ENCODE measurements at places on chromosomes 1 and 21. TPM values are rescaled to one million over a fixed set of nuclear protein-coding genes. Genes with fewer than 3 reads are reported as not detected.

GRCh38 chr1:58072450-58072849 lies 474.1 kb downstream of the OMA1 start:
- ATAC-seq: no peak

GRCh38 chr1:3623441-3624199 lies 1.2 kb upstream of the TPRG1L start:
- ATAC-seq: no peak

DNA sequence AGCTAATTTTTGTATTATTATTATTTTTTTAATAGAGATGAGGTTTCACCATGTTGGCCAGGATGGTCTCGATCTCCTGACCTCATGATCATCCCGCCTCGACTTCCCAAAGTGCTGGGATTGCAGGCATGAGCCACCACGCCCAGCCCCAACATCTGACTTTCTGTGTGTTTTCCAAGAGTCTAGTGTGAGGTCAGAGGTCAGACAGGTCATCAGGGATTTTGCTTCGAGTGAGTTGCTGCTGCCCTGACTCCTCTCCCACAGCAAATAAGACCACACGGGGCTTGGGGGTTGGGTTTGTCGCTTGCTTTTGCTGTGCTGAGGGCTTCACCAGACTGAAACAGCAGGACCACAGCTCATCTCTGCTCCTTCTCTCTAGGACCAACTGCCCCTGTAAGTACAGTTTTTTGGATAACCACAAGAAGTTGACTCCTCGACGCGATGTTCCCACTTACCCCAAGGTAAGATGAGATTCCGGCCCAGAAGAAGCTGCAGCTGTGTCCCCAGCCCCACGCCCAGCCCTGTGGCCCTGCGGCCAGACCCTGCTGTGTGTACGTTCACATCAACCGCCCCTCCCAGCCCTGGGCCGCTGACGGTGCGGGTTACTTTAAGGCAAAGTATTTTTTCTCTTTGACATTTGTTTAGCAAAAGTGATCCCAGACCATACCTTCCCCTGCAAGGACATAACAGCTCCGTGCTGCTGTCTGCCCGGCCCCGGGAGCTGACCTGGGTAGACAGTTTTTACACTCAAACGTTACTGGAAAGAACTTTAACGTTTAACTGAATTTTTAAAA lies 97.5 kb downstream of the PDE9A start:
- no peak for ATAC-seq

- no peak for ATAC-seq
These were observed 89.9 kb upstream of the JAK1 start for GRCh38 chr1:65056234-65056633.

DNA sequence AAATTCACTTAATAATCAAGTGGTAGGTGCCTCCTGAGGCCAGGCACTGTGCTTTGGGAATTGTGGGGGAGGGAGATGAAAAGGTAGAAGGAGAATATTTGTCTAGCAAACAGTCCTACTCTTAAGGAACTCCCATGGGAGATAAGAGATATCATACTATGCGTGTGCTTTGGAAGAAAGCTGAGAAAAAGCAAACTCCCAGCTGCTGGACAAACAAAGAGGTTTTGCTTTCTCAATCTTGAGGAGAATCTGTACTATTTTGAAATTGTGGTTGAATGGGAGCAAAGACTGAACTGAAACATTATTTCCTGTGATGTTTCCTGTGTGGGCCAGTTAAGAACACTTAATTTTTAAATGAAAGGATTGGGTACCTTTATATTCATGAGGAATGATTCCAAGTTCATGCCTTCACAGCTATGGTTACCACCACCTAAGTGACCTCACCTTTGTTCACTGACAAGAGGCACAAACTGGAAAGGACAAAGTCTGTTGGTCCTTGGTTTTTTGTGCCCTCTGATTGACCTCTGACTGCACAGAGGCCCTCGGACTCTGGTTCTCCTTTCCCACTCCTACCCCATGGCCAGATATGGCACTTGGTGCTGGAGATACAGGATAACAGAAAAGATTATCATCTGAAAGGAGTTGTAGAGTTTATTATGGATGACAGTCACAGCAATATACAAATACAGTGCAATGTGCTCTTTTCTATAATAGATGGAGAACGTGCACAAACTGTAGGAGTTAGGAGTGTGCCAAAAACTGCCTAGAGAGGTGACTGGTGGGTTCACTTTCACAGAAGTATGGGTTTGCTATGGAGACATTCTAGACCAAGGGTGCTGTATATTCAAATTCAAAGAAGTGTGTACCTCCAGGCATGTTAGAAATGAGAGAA lies 1.6 kb downstream of the CD53 start:
- no peak for ATAC-seq

GRCh38 chr1:230548997-230549396 lies 93.3 kb upstream of the COG2 start:
- no peak for ATAC-seq

GRCh38 chr1:2115702-2116341 lies 65.6 kb downstream of the PRKCZ start:
- ATAC-seq: peak; percentile 79

DNA sequence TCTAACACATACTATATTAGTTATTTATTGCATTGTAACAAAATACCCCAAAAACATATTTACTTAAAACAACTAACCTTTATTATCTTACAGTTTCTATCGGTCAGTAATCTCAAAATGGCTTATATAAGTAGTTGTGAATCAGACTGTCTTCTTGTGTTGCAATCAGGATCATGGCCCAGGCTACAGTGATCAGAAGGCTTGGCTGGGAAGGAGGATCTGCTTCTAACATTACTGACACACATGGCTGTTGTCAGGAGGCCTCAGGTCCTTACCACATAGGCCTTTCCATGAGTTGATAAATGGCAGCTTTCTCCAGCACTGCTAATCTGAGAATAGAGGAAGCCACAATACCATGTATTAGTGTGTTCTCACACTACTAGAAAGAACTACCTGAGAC lies 33.7 kb downstream of the CFH start:
- no peak for ATAC-seq

Gene PAQR6
- 2.6 TPM for total RNA-seq

Gene SPRR1A
- not detected for total RNA-seq

Gene LCE1C
- not detected for total RNA-seq

Gene MPL
- 0.05 TPM for total RNA-seq

Gene SFN
- 1.3 TPM for total RNA-seq

Gene C1orf35
- total RNA-seq: 72.9 TPM

Gene MACF1
- 194 TPM for total RNA-seq
